ENCODE measurements at places on chromosomes 2 and 18.
A peak's percentile ranks its signal among the peaks of the same experiment; 100 is the strongest.

DNA sequence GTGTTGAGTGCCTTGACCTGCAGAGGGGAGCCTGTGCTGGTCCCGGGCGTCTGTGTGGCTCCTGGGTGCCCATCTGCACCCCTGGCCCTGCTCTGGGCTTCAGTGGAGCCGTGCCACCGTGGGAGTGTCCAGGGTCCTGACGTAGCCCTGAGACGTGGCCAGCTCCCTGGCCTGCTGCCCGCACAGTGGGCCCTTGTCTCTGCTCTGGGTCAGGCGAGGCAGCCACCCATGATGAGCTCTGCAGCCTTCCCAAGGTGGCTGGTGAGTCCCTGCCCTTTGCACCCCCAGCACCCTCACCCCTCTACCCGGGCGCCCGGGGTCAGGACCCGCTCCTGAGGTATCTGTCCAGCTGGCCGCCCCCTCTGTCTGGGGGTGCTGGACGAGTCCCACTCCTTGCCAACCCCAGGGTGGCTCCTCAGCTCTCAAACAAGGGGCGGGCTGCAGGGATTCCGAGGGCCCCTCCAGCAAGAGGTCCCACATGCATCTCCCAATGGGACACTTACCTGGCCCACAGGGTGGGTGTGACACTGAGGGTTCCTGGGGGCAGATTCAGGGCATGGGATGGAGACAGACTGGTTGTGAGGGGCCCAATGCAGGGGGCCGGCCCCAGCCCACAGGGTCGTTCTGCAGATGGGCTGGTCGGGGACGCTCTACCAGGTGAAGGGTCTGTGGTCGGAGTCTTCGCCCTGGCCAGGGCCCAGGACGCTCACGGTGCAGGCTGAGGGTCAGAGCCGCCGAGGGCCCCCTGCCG is 2.4 kb downstream of the NEU4 start:
- DNase-seq = no peak

- peak; percentile 14 for DNase-seq
Observed at GRCh38 chr2:34105006-34105767, 506.1 kb upstream of the FAM98A start.

DNA sequence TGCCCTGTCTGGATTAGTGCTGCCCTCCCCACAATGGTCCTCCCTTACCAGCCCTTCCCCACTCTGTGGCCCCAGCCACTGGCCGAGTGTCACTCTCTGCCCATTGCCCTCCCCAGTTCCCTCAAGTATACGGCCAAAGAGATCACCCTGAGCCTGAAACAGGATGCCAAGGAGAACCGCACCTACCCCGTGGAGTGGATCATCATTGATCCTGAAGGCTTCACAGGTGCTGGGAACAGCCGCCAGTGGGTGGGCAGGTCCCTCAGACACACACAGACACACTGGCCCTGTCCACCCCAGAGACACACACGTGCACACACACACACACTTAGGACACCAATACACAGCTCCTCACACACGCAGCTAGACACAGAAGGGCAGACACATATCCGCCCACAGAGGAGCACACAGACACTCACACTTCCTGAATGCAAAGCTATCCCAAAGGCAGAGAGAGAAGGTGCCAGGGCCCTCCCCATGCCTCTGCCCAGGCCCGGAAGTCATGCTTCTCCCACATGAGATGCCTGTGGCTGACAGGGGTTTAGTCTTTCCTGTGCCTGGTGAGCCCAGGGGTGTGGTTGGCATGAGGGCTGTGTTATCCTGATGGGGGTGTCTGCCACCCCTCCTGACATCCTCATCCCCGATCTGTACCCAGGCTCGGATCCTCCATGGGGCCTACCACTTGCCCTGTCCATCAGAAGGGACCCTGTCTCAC is 2.9 kb downstream of the CHRND start:
- no peak for DNase-seq

DNA sequence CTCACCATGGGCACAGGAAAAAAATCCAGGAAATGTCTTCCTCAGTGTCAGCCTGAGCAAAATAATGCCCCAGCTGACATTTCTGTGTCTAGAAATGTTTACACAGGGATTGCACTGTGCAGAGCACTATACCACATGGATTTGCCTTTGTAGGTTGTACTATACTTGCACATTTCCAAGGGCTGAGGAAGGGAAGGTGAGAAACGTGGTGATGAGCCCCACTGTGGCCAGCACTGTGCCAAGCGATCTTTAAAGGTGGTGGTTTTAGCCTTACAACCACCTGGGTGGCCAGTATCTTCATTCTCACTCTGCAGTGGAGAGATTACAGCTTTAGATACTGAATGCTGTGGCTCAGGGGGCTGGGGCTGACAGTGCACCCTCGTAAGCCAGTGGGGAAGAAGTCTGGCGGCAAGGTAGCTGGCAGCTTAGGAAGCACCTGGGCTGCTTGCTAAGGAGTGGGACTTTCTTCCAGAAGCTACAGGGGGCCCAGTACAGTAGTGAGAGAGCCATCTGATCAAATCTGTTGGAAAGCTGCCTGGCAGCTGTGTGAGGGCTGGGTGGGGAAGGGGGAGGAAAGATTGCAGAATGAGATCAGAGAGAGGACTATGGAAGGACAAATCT is 81.4 kb upstream of the MSH2 start:
- DNase-seq = no peak

GRCh38 chr2:42141687-42142546 is 27.2 kb upstream of the EML4 start:
- DNase-seq = peak; percentile 81

GRCh38 chr18:75625966-75626365 is 198.5 kb upstream of the SMIM21 start:
- DNase-seq = no peak

- no peak for DNase-seq
Observed at GRCh38 chr18:6874315-6874714, 144.8 kb downstream of the ARHGAP28 start.

GRCh38 chr2:13660231-13660630 is 943.5 kb downstream of the TRIB2 start:
- DNase-seq = no peak

DNA sequence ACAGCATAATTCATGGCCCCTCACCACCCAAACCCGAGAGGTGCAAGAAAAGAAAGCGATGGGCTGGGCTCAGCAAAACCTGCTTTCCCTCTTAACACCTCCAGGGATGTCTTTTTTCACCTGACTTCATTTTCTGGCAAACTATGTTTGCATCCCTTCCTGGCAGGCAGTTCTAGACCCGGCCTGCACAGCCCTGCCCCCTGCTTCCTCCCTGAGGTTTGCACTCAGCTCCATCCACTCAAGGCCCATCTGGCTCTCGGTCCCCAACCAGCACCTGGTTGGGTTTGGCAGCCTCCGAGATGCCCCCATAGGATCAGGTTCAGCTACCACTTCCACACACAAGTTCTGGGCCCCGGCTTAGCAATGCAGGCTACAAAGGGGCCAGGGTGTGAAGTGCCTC is 185.7 kb downstream of the SMAD7 start:
- DNase-seq = no peak

DNA sequence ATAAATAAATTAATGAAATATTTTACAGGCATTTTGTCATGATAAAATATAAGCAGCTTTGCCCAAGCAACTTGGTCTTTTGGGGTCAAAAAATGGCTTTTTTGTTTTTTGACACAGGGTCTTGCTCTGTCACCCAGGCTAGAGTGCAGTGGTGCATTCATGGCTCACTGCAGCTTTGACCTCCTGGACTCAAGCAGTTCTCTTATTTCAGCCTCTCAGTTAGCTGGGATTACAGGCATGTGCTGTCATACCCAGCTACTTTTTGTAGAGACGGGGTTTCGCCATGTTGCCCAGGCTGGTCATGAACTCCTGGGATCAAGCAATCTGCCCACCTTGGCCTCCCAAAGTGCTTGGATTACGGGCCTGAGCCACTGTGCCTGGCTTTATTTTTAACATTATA is 51.0 kb downstream of the ABI2 start:
- DNase-seq = no peak

DNA sequence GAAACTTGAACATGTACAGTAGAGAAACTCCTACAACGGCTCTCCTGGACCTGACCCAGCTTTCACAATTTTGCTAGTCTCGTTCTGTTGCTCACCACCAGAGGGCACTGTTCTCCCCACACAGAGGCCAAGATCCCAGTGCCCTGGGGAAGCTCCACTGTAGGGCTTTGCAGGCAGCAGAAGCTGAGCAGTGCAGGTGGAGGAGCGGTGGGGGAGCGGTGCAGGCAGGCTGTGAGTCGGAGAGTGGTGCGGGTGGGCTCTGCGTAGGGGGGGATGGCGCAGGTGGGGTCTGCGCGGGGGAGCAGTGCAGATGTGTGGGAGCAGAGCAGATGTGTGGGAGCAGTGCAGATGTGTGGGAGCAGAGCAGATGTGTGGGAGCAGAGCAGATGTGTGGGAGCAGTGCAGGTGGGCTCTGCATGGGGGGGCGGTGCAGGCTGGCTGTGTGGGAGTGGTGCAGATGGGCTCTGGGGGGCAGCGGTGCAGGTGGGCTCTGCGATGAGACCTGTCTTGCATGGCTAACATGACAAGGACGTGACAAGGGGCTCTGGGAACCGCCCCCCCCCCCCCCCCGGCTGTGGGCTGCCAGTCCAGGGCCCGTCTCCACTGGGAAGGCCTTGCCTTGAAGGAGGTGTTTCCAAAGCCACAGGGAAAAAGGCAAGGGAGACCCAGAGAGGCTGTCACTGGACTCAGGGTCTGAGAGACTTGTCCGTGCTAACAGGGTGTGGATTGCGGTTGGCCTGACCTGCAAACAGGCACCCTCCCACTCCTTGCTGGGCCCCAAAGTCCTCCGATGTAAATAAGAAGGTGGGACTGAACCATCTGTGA is 7.3 kb downstream of the CYS1 start:
- DNase-seq = peak; percentile 79

DNA sequence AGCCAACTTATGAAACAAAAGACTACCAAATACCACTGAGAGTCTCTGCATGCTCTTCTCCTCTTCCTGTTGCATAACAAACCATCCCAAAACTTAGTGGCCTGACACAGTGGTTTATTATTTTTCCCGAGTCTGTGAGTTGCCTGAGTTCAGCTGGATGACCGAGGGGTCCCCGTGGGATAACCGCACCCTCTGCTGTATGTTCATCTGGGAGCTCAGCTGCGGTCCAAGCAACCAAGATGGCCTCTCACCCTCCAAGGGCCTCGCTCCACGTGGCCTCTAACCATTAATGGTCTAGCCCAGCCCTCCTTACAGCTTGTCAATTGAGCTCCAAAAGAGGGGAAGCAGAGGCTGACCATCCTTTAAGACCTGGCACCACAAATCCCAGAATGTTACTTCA is 17.1 kb downstream of the ITM2C start:
- no peak for DNase-seq

DNA sequence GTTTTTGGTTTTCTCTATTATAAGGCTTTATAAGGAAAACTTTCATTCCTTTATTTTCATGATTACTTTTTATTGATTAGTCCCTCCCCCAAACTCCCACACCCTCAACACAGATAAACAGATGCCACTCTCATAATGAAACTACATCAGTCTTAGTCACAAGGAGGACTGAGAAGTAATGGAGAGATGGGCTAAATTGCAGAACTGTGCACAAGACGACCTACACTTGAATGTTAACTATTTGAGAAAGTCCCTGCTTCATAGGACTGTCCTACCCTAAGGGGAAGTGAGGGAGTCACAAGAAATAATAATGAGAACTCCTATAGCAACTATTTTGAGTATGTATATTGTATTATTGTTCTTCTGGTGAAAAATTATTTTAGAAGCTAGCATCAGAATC is 360.8 kb downstream of the RBM43 start:
- DNase-seq = no peak

DNA sequence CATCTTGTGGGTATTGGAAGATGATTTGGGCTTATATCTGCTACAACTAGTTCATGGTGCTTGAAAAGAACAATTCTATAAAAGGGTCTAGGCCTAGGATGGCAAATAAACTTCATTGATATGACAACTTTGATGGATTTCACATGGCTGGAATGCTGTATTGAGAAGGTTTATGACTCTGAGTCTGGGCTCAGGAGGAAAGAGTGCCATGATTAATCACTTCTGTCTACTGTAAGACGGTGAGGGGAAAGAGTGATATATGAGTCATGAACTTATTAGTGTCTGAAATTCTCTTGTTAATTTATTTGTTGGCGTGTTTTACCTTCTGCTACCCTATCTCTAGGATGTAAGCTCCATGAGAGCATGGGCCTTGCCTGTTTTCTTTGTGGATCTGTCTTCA is 17.0 kb upstream of the ADCYAP1 start:
- DNase-seq = no peak

- no peak for DNase-seq
Observed at GRCh38 chr18:38033282-38033681, 467.7 kb upstream of the CELF4 start.

- DNase-seq = no peak
Observed at GRCh38 chr2:118784860-118785259, 62.6 kb downstream of the EN1 start.

DNA sequence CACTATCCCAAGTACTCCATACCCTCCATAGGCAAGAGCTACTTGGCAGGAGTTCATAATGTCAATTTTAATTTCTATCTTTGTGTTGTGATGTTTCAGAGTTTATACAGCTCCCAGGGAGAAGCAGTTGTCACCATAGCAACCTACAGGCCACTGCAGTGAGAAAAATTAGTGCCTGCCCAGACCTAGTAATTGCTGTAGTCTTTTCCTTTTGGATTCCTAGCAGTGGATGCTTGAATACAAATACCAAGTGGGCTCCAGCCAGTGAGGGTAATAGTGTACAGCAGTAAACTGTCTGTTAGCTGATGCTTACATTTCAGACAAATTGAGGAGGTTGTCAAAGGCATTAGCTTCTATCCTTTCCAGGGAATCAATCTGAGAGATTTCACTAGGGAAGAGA is 26.7 kb downstream of the LHCGR start:
- DNase-seq = no peak

DNA sequence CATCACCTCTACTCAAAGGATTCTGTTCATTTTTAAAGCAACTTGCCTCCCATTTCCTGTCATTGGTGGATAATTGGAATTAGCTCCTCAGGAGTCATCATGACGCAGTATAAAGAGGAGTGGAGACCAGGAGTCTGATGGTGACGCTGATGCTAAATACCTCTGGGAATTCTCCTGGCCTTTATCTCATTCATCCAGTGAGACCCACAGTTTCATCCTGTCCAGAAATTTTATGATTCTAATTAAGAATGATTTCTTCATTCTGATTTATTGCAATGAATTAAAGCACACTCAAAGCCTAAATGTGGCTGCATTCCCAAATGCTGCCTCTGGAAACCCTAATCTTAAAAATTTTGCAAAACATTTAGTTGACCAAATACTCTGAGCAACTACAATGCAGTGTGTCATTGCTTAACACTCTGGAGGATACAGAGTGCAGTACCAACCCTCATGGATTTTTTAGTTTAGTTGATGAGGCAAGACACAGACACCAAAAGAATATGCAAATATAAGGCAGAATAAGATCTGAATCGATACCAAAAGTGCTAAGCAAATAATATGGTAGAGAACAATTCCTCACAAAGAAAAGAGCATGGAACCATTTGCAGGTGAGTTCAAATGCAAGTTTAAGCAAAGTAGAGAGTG is 236.2 kb downstream of the ETAA1 start:
- no peak for DNase-seq

GRCh38 chr2:60976256-60976850 is 41.2 kb upstream of the PEX13 start:
- no peak for DNase-seq

GRCh38 chr2:20475567-20475952 is 28.7 kb downstream of the RHOB start:
- no peak for DNase-seq
